ENCODE measurements at places on chromosomes 12 and 14.

- no peak for DNase-seq
These were observed 11.0 kb downstream of the ORAI1 start for GRCh38 chr12:121637231-121637914.

DNA sequence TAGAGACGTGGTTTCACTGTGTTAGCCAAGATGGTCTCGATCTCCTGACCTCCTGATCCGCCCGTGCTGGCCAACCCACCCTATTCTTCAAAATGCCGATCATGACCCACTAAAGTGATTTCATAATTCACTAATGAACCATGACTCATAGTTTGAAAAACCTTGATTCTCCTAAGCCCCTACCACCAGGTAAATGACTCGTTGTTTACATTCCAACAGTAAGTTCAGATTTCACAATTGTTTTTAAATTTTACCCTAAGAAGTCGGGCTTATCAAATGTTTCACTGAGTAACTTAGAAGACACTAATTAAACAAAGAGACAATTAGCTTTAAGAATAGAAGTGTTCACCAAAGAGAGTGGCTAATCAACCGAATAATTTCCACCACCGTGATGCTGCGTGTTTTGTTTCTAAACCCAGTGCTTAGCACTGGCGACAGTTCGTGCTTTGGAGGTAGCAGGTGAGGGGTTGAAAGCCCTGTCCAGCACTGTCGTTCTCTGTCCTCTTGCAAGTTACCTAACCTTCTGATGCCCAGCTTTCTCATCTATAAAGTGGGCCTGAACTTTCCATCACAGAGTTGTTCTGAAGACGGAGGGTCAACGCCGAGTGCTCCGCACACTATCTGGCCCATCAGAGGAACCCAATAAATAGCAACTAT lies 136.5 kb downstream of the NTF3 start:
- DNase-seq = no peak

DNA sequence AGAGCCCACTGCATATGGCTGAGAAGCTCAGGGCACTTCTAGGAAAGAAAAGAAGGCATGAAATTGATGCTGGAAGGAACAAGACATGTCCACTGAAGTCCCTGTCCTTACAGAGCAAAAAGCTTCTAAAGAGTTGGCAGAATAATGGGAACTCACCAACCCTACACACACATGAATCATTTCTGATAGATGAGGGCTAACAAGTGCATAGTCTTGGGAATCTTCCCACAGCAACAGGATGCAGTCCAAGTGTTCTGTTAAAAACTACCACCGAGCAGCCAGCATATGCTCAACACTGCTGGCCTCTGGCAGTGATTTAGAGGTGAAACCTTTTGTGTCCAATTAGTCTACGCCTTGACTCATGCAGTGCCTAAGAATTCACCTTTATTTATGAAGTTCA lies 44.8 kb downstream of the RHOJ start:
- DNase-seq = peak; percentile 53

DNA sequence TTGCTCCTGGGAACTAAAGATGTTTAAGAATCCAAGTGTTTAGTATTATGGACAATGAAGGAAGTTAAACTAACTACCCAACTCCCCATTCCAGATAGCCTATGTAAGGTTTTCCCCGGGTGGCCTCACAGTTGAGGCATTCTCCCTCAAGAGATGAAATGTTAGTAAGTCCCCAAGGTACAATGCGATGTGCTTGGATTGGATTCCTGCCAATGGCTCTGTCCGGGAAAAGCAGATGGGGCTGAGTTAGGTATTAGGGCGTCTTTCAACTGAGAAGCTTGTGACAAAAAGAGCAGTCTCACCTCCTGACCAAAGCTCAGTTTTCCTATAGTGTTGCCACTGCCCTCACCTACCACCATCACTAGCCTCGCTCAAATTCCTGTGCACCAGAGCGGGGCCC lies 64.8 kb upstream of the E2F7 start:
- DNase-seq = no peak

- DNase-seq = no peak
These were observed 512.6 kb downstream of the RERGL start for GRCh38 chr12:17577405-17577804.

DNA sequence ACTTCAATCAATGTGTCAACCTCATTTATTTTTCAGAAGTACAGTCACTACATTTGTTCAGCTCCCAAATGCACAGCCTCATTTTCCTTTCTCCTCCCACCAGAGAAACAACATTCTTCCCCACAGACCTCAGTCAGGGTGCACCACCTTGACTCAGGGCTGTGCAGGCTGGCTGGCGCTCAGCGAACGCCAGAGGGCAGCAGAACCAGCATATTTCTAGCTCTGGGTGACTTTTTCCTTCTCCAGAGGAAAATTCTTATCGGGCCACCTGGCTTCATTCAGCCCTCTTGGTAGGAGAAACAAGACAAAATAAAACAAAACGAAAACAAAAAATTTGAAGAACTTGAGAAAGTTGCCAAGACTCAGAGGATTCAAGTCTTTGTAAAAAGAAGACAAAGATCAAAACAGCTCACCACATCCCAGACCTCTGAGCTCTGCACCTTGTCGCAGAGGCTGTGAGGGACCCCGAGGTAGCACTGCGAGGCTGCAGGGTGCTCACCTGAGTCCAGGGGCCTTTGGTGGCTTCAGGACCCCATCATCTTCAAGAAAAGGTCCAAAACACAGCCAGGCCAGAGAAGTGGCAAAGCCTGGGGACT lies 33.7 kb downstream of the PAH start:
- no peak for DNase-seq

- DNase-seq = no peak
These were observed 53.5 kb downstream of the IGF1 start for GRCh38 chr12:102426599-102427542.
